Right ventricle myocardium superior (tissue), 1 donor: ENCODE measurements at places on chromosomes 2 and 18.

- DNase-seq = no peak
These were observed 51.7 kb upstream of the TFCP2L1 start for GRCh38 chr2:121336528-121337294.

GRCh38 chr2:20130821-20131645 lies 79.6 kb upstream of the LAPTM4A start:
- no peak for DNase-seq

GRCh38 chr18:74679006-74679678 lies 81.5 kb downstream of the ZNF407 start:
- DNase-seq = no peak

DNA sequence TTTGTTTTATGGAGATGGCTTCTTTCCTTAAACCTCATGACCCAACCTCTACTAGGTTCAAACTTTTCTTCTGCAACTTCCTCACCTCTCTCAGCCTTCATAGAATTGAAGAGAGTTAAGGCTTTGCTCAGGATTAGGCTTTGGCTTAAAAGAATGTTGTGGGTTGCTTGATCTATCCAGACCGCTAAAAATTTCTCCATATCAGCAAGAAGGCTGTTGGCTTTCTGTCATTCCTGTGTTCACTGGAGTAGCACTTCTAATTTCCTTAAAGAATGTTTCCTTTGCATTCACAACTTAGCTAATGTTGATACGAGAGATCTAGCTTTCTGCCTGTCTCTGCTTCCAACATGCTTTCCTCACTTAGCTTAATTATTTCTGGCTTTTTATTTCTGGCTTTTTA lies 58.1 kb upstream of the KYNU start:
- no peak for DNase-seq

GRCh38 chr2:135985826-135986393 lies 484 bp upstream of the DARS1 start:
- DNase-seq = no peak

- no peak for DNase-seq
These were observed 360.2 kb downstream of the SETBP1 start for GRCh38 chr18:45040879-45041278.

DNA sequence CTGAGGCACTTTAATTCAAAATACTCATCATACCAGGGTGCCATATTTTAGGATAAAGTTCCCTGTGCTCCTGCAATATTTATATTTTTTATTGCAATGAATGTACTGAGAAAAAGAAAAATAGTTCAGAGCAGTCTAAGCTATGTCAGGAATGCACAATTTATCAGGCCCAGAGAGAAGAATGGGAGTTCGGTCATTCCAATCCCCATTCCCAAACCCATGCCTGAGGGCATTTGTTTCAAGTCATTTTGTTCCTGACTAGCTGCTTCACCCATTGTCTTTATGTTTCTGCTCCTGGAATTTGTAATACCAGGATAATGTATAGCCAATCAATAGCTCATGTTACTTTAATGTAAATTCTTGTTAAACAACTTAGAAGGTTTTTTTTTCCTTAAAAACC lies 24.4 kb upstream of the FTCDNL1 start:
- DNase-seq = no peak

DNA sequence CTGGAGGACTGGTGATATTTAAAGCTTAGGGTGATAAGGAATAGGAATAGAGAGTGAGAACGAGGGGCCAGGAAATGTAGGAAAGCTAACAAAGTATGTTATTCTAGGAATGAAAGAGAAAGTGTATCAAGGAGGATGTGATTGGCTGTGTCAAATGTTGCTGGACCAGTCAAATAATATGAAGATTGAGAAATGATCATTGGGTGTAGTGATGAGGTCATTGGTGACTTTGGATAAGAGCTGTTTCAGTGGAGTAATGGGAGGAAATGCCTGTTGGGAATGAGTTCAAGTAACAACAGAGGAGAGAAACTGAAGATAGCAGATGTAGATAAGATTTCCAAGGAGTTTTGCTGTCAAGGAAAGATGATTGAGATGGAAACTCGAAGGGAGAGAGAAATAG lies 74.4 kb downstream of the UBE2E3 start:
- no peak for DNase-seq

DNA sequence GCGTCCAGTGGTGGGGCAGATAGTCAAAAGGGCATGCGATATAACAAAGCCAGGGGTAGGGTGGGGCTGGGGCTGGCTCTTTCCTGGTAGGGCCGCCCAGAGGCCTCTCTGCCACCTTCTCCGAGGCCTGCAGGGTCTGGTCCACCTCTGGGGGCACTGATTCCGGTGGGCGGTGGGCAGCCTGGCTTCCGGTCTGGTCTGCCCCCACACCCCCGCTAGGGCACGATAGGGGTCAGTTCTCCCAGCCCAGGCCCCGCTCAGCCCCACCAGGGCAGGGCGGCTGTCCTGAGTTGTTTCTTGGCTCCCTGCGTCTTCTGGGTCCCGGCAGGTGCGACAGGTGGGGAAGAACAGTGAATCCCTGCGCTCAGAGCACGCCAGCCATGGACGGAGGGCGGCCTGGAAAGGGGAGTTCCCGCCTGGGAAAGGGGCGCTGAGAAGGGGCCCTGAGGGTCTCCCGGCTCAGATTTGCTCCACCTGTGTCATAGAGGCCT lies 707 bp upstream of the ERFE start:
- DNase-seq = peak; percentile 38

- DNase-seq = no peak
These were observed 46.0 kb downstream of the TNS1 start for GRCh38 chr2:217956586-217957457.

DNA sequence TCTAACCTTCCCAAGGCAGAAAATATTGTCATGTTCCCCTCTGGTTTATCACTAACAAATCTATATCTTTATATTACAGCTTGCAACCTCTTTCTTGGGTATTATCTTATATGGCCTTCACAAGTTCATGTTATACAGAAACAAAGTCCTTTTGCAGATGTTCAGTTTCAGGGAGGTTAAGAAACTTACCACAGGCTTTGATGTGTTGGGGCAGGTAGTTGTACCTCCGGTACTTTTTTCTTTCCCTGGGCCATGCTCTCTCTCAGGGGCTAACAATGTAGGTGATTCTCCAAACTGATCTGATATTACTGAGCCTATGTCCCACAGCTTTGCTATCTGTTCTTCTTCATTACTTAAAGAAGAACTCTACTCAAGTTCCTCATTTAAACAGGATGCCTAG lies 548.9 kb upstream of the SYT4 start:
- DNase-seq = no peak
